ENCODE measurements at places on chromosomes 2 and 18.

DNA sequence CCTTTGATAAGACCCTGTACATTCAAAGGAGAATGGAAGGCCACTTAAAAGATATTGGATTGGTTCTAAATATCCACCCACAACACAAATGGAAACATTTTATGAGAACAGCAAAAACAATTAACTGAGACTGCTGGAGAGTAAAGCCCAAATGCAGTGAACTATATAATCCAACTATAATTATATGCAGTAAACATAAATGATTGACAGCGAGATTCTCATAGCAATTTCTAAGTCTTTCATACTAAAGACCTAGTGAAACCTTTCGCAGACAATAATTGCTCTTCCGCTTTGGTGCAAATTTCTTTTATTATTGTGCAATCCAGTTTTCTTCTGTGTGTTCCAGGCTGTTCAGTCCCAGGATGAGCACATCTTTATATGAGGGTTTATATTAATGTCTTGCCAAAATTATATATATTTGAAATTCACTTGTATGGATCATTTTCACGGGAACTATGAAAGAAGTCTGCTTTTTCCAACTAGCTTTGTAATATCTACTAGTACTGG is 190.9 kb downstream of the ST6GAL2 start:
- DNase-seq = no peak

DNA sequence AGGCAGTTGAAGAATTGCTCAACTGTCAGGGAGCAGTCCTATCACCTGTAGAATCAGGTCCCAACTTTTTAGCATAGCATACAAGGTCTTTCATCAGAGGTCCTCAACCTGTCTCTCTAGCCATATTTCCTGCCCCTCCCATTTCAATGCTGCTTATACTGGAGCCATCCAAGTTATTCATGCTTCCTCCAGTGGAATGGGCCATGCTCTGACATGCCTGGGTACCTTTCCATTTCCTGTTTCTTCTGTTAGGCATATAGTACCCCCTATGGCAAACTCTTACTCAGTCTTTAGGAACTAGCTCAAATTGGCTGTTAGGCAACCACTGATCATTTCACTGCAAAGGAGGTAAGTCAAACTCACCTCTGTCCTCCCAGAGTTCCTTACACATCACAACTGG is 51.0 kb upstream of the ABCA12 start:
- no peak for DNase-seq

DNA sequence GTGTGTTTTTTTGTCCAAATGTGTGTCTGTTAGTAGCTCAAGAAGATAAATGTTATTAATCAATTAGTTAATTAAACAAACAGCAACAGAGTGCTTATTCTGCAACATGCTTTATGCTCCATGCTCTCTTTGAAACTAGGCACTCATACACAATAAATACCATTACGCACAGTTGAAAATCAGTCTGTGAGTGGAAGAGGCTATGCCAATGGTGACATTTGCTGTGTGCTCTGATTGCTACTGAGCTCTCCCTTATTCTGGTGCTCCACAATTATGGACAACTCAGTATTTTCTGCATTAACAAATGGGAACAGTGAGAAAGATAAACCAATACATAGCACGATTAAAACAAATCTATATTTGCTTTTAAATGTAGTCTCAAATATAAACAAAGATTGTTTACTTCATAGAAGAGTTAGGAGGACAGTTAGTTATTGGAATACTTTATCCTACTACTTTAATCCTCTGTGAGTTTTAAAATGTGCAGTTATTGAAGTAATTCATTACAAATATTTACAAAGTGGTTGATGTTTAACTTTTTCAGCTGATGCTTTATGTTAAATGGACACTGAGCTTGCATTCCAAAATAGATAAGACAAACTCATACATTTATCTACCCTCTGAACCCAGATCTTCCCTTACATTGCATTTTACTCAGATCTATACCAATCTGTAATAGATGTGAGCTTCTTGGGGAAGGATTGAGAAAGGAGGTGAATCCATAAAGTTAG is 55.3 kb downstream of the NXPH2 start:
- DNase-seq = no peak

DNA sequence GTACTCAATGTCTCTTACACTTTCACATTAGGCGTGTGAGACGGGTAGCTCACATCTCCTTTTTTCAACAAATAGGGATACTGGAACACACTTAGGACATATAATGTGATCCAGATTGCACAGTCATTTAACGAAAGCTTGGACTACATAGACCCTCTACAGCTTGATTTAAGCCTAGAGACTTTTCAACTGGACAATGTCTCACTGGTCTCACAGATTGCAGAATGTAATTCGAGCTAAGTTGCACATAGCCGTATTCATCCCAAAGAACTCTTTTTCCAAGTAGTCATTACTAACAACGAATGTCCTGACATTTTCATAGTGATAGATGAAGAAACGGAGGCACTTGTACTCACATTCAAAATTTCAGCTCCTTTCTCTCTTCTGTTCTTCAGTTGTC is 612.1 kb downstream of the ZEB2 start:
- no peak for DNase-seq

GRCh38 chr2:101752716-101753616 is 55.5 kb downstream of the MAP4K4 start:
- DNase-seq = no peak
